Fibroblast of skin of left quadriceps (primary cell): ENCODE measurements at places on chromosomes 16 and 17.

- DNase-seq, result no peak
These were observed 13.9 kb upstream of the CSNK2A2 start for GRCh38 chr16:58211846-58212245.

GRCh38 chr17:34241062-34241461, 14.0 kb upstream of the CCL2 start:
- DNase-seq, result no peak

DNA sequence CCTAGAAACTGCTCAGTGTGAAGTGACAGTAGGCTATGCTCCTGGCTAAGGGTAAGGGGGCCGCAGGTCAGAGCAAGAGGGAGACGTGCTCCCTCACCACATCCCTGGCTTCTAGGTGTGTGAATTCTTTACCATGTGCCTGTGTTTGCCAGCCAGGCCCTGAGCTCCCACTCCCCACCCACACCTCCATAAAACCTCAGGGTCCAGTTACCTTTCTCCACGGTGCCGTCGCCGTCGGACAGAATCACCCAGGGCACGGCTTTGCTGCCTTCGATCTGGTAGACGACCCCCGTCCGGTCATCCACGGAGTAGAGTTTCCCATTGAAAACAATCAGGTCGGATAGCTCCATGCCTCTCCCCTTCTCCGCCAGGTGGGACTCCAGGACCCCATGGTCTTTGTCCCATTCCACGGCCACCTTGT, 12.8 kb downstream of the CANT1 start:
- DNase-seq, result no peak

- no peak for DNase-seq
These were observed 159.7 kb upstream of the SHISA6 start for GRCh38 chr17:11081342-11081741.

GRCh38 chr17:29110372-29110757, 67.4 kb downstream of the PIPOX start:
- DNase-seq, result no peak

DNA sequence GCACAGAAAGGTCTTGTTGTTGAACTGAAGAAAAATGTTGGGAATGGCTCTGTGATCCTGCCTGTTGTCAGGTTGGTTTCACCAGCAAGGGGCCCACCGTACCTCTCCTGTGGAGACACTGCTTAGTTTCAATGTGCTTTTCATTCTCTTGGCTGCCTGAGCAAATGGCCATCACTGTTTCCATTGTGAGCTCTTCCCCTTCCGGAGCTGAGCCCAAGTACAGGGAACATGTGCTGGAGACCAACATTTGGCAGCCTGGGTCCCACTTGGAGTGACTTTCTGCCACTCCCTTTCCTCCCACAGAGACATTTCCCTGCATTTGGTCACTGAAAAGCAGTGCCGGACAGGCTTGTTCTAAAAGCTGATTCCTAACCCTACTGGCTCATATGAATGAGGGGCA, 23.1 kb downstream of the GABARAPL2 start:
- no peak for DNase-seq
